ENCODE measurements at places on chromosomes 3 and 15.
A peak's percentile ranks its signal among the peaks of the same experiment; 100 is the strongest.

- no peak for DNase-seq
These were observed 156.3 kb upstream of the STRIT1 start for GRCh38 chr3:155449613-155450267.

GRCh38 chr15:98281130-98281529, 320.6 kb downstream of the ARRDC4 start:
- no peak for DNase-seq

DNA sequence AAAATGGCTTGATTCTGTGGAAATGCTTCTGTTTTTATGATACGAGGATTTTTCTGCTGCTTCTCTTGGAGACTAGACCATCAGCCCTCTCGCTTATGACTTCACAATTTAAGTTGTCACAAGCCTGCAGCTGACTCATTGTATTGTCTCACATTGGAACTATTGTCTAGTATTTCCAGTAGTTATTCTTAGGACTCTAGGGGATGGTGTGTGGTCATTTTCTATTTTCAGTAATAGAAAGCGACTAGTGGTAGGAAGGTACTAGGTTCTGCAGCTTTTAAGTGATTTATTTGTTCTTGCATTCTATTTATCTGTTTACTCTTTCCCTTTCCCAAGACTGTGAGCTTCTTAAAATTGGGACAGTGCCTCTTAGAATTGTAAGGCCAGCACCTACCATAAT, 66.3 kb upstream of the CRTC3 start:
- DNase-seq: no peak

DNA sequence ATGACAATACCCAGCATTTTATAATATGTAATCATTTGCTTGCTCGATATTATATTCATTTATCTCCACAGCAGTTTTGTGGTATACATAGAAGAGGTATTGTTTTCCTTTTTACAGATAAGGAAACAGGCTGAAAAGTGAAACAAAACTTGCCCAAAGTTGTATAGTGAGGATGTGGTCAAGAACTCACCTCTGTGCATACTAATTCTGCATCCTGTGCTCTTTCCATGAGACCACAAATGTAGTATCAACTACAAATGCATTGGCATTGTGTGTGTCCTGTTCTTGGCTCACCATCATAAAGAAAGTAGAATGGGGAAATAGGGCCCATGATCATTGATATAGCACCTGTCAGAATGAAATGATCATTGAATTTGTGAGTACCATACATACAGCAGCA, 167.3 kb downstream of the NECTIN3 start:
- no peak for DNase-seq

DNA sequence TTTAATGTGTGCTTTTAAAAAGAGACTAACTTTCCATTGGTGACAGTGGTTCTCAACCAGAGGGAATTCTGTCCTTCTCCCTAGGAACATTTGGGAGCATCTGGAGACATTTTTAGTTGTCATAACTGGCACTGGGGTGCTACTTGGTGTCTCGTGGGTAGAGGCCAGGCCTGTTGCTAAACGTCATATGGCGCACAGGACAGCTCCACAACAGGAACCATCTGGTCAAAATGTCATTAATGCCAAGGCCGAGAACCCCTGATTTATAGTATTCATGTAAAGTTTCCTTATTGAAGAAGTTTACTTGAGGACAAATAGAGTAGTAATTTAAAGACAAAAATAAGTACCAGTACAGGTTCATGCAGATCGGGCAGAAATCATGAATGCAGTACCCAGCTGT, 164.2 kb downstream of the FEZF2 start:
- DNase-seq: no peak

- DNase-seq: no peak
These were observed 740.2 kb downstream of the ROBO1 start for GRCh38 chr3:79027593-79027992.

DNA sequence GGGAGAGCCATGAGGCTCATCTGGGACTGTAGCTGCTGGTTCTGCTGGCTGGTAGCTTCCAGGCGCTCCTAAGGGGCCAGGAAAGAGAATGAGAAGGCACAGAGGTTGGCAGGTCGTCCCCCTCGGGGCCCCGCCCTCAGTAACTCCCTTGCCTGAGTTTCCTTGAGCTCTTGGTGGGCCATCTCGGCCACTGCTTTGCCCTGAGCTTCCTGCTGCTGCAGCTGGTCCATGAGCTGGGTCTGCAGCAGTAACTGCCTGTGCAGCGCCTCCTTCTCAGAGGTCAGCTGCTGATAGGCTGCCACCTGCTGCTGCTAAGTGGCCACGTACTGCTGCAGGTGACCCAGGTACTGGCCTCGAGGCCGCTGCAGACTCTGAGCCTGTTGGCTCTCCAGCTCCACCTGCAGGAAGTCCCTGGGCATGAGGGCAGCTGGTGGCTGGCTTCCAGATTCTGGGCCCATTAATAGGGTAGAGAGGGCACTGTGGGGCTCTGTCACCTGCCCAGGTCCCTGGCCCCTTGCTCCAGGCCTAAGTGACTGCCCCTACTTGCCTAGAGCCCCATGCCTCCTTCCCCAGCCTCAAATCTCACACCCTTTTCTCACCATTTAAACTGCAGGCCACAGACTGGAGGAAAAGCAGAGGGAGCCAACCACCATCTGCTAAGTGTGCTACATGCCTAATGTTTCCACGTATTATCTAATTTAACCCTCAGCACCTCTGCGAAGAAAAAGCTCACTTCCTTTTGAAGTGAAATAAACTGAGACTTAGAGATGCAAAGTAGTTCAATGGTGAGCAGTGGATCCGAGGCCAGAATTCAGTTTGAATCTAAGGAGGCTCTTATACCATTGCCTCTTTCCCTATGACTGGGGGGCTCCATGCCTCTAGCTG, 10.8 kb upstream of the VPS33B start:
- DNase-seq: peak; percentile 6

- no peak for DNase-seq
These were observed at the start of the genes HAUS2 and LRRC57 for GRCh38 chr15:42548249-42549031. Gene HAUS2 (plus strand): TSS chr15:42548838. CDS start chr15:42548873, 35 bp downstream. Gene LRRC57 (minus strand): TSS chr15:42548793. CDS start chr15:42548434, 359 bp downstream.

DNA sequence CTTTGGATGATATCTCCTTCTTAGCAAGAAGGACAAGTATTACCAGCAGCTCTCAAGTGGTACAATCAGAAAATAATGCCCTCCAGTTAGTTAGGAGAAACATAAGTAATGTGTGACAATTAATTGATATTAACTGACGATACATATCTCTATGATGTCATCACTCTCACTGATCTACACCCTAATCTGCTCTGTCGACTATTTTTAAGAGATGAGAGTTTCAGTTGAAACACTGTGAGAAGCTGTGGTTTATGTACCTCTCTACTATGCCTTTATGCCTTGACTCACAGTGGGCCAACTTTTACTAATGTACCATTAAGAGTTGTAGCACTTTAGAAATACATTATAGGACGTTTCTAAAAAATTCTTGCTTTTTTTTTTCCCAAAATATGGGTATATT, 8.6 kb downstream of the CEP152 start:
- DNase-seq: no peak

GRCh38 chr3:32951410-32951811, at the start of gene CCR4:
Gene CCR4 (plus strand): TSS chr3:32951644. CDS start chr3:32953423, 1,779 bp downstream.
- DNase-seq: no peak

- DNase-seq: no peak
These were observed 218.8 kb downstream of the VPS13C start for GRCh38 chr15:61841466-61841865.

DNA sequence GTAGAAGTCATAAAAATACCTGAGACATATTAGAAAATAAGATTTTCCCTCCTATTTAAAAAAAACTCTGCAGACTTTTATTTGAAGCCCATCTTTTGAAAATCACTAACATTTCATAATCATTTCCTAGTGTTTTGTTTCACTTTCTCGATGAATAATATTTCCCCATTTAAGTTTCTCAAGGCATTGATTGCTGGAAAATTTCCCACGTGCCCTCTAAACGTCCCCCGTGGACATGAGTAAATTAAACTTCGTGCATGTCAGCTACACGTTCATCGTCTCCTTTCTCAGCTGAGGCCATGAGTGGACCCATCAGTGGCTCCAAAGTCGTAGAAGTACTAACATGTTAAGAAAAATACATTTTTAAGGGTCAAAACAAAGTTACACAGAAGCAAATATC, 2.0 kb upstream of the TM2D3 start:
- no peak for DNase-seq

DNA sequence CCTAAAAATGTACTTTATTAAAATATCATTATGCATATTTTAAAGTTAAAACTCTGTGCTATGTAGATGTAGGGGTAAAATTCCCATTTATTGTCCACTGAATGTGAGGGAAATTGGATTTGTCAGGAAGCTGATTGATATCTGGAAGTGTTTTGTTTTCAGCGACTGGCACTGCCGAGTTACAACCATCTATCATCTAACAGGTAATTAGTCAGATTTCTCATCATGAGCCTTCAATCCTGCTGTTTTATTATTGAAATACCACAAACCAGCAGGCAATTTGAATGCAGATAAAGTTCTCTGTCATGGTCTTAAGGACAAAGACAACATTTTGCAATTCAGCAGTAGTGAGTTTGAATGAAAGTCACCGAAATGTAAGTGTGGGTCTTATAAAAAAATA, 40.5 kb downstream of the ZIC1 start:
- DNase-seq: no peak

- DNase-seq: no peak
These were observed 106.3 kb upstream of the PRICKLE2 start for GRCh38 chr3:64331605-64332004.

- DNase-seq: no peak
These were observed 70.8 kb downstream of the RAB11A start for GRCh38 chr15:65939901-65940617.

DNA sequence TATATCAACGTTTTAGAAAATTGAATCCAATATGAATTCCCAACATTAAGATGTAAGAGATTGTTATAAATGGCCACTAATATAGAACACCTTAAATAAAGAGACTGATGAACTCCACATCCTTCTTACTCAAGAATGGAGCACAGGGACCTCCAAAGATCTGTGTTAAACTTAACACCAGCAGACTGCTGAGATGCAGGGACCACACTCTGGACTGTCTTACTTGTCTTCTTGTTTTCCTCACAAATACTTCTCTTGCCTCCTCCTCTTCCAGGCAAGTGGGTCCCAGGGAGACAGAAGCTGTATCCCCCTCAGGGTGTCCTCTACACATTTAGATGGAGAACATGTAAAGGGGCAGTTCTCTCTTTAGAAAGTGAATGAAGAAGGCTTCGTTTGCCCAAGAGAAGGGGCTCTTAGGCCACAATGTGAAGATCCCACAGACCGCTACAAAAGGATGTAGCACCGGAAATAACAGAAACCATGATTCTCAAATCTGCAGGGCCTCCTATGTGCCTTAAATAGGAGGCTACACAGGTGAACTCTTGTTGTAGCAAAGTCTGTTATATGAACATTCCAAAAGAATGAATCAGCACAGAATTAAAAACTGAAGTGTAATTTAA, 52.2 kb downstream of the SATB1 start:
- DNase-seq: no peak

GRCh38 chr3:118761291-118761606, 273.4 kb downstream of the IGSF11 start:
- peak; percentile 92 for DNase-seq

DNA sequence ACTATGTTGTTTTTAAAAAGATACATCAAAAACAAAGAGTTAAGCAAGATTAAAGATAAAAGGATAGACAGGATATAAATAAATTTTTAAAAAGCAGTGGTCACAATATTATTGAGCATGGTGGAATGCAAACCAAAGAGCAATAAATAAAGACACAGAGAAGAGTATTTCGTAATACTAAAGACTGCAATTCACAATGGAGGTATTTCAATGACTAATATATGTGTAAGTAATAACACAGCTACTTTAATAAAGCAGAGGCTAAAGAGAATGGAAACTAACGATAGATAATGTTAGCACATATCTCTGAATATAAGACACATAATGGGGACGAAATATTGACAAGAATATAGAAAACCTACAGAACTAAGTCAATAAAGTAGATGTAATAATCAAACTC, 219.6 kb downstream of the WDR72 start:
- DNase-seq: no peak

DNA sequence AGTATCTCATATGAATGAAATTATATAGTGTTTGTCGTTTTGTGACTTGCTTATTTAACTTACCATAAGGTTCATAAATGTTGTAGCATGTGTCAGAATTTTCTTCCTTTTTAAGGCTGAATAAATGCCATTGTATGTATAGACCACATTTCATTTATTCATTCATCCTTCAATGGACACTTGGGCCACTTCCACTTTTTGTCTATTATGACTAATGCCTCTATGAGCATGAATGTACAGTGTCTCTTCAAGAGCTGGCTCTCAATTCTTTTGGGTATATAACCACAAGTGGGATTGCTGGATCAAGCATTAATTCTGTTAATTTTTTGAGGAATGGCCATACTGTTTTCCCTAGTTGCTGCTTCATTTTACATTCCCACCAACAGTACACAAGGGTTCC, 156.1 kb downstream of the VPS8 start:
- DNase-seq: no peak

DNA sequence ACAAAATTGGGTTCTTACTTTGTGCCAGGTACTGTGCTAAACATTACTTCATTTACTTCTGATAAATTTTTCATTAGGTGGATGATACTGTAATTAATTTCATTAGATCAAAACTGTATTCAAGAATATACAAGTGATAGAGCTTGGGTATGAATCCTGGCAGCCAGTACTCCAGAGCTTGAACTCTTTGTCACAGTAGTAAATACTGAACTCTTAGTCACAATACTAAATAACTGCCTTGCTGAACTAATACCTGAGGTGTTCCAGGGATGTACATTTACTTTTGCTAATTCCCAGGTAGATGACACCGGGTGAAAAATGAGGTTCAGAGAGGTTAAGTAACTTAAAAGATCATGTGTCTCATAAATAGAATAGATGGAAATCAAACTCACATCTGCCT, 20.3 kb downstream of the FXR1 start:
- no peak for DNase-seq

DNA sequence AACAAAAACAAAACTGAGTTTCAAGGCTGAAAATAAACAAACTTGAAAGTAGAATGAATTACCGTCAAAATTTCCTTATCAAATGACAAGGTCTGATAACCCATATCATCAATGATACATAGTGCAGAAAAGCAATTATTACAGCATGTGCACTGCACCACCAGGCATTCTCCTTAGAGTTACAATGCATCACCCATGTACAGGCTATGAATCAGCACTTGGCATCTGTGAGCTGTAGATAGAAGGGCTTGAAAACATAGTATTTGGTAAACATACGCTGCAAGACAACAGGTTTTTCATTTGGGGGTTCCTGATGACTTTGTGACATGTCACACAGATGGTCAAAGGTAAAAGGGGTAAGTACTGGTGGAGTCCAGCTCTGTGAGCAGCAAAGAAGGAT, 265.1 kb downstream of the CTNNB1 start:
- DNase-seq: no peak
